A549 treated with AZD2906 at 1 μM for 4 hours (cell line): ENCODE measurements at places on chromosomes 1 and 21. TPM values are rescaled to one million over a fixed set of nuclear protein-coding genes. Genes with fewer than 3 reads are reported as not detected.

The TRIM67 gene
- 0.07 to 0.17 TPM (median 0.12 TPM) in 5 replicates for total RNA-seq

The ACBD3 gene
- 23.0 to 27.2 TPM (median 25.8 TPM) in 5 replicates for total RNA-seq

The KRTAP12-2 gene
- total RNA-seq = not detected in 5 replicates

The KIAA0040 gene
- 0.78 to 1.2 TPM (median 0.95 TPM) in 5 replicates for total RNA-seq

The LYPD8 gene
- 0.07 to 0.22 TPM (median 0.10 TPM) in 5 replicates for total RNA-seq

The KANK4 gene
- 0.26 to 0.35 TPM (median 0.32 TPM) in 5 replicates for total RNA-seq
